ENCODE measurements at places on chromosomes 5 and 9.

DNA sequence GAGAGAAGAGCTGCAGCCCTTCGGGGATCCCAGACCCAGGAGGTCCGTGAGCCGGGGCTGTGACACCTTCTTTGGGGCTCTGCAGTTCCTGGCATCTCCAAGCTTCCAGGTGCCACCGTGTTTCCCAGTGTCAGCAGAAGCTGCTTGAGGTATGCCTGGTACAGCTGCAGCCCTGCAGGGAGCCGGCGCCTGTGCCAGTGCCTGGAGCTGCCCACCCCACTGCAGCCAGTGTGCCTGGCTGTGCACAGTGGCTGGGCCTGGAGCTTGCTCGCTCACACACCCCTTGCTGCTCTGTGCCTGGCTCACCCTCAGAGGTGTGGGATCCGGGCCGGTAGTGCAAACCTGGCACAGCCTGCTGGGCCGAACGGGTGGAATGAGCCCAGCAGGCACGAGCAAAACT, 65.5 kb downstream of the NACC2 start:
- no peak for DNase-seq

DNA sequence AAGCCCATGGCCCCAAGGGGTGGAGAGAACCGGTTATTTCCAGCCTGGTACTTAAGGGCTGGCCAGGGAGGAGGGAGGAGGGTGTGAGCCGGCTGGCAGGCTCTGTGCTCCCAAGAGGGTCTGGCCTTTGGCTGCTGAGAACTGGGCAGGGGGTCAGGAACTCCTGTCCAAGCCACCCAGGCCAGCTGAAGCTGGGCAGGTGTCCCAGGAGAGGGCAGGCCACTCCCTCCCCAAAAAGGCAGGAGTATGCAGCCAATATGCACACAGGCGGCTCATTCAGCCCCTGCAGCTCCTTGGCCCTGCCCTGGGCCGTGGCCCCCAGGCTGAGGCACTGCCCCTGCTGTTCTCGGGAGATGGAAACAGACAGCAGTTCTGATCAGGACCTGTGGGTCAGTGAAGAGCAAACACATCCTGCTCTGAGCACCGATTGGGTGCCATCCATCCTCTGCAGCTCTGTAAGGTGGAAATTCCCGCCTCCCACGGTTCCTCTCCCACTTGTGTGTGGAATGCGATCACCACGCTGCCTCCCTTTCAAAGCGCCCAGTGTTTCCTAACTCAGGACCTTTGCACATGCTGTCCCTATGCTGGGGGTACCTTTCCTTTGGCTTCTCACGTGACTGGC, 17.1 kb upstream of the KIF12 start:
- no peak for DNase-seq

GRCh38 chr9:115649991-115650472, 503.6 kb upstream of the PAPPA start:
- no peak for DNase-seq

DNA sequence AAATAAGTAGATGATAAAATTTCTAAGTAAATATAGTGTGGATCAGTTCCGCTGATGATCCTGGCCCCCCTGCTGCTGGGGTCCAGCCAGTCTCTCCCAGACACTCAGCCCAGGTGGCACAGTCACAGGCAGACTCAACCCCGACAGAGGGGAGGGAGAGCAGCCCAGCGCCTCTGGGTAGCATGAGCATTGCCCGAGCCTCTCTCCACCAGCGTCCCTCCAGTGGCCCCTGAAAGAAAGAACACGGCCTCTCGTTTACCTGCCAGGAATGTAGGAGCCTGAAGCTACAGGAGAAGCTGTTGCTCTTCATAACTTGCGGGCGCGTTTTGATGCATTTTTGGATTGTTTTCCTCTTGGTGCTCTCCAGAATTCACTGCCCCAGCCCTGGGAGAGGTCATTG, 68.8 kb upstream of the ICE1 start:
- no peak for DNase-seq

DNA sequence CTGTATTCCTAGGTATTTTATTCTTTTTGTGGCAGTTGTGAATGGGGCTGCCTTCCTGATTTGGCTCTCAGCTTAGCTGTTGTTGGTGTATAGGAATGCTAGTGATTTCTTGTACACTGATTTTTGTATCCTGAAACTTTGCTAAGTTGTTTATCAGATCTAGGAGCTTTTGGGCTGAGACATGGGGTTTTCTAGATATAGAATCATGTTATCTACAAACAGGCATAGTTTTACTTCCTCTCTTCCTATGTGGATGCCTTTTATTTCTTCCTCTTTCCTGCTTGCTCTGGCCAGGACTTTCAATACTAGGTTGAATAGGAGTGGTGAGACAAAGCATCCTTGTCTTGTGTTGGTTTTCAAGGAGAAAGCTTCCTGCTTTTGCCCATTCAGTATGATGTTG, 129.9 kb downstream of the DMXL1 start:
- DNase-seq = no peak

DNA sequence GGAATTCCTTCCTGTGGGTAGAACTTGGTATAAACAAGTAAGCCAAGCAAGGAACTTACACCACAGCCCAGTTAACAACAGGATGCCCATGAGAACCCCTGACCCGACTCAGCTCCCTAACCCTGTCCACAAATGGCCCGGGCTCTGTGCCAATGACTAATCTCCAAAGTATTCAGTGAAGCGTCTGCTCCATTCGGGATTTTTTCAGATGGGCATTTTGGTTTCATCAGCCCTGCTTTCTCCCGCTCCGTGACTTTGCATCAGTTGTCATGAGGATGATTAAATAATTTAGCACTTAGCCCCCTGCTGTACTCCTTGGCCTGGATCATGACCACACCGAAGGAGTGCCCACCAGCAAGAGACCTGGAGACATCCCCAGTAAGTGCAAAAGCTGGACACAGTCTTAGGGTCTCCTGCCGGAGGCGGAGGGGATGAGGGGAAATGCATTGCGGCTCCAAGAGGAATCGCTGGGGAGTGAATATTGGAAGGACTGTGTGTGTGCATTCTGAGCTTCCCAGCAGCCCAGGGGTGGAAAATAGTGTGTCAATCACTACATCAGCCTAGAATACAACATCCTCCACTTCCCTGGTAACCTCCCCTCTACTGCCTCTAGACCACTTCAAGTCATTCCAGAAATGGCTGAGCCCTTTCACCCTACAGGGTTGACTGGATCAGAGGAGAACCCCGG, 41.4 kb upstream of the DNAH5 start:
- DNase-seq = no peak

DNA sequence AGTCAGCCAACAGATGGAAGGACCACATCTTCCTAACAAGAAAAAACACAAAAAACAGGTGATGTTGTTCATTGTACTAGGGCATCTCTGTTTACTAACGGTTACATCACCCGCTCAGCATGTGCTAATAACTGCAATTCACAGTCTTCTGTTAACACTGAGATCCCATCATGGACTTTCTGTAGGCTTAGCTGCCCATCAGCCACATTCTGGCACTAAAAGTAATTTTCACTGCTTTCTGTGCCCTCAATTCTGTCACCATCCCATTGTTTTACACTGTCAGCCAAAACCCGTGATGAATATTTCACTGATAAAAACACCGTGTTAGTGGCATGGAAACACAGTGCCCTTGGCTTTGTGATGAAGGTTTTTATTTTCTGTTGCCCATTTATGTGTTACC, 64.6 kb downstream of the CAST start:
- peak; percentile 59 for DNase-seq

All from COR-L47 (cell line).